Fibroblast of lung (primary cell): ENCODE measurements at places on chromosomes 12 and 14.

DNA sequence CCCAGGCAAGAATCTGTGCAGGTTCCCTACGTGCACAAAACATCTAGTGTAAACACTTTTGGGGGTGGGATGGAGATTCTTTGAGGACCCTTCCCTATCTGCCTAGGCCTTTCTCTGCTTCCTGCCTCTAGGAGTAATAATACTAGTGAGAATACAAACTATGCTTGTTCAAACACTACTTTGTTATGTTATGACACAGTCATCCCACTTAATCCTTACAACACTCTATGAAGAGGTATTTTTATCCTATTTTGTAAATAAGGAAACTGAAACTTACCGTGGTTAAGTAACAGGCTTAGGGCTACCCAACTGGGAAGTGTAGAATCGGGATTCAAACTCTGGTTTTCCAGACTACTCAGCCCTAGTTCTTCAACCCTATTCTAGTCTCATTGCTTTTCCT is 96.5 kb downstream of the KCNA5 start:
- DNase-seq, result no peak

- no peak for DNase-seq
These were observed 99.4 kb upstream of the PLEKHA5 start for GRCh38 chr12:19030180-19030579.

- DNase-seq, result no peak
These were observed 55.4 kb downstream of the SAMD4A start for GRCh38 chr14:54622192-54622958.

DNA sequence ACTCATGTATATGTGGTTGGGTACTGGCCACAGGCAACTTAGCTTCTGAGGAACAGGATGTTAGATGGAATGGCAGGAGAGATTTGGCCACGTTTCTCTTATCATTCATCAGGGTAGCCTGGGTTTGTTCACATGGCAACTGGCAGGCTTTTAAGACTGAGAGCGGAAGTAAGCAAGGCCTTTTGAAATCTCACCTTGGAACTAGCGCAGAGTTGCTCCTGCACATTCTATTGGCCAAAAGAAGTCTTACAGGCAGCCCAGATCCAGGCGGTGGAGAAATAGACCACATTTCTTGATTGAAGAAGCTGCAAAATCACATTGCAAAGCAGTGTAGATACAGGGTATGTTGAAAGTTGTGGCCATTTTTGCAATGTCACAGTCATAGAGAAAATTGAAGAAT is 3.7 kb downstream of the CLEC4A start:
- no peak for DNase-seq
